Activated naive CD4-positive, alpha-beta T cell treated with anti-CD3 and anti-CD28 coated beads, Interleukin-2, amount 50 U/mL, for 16 hours (primary cell): ENCODE measurements at places on chromosomes 13 and 19.
A peak's percentile ranks its signal among the peaks of the same experiment; 100 is the strongest.

DNA sequence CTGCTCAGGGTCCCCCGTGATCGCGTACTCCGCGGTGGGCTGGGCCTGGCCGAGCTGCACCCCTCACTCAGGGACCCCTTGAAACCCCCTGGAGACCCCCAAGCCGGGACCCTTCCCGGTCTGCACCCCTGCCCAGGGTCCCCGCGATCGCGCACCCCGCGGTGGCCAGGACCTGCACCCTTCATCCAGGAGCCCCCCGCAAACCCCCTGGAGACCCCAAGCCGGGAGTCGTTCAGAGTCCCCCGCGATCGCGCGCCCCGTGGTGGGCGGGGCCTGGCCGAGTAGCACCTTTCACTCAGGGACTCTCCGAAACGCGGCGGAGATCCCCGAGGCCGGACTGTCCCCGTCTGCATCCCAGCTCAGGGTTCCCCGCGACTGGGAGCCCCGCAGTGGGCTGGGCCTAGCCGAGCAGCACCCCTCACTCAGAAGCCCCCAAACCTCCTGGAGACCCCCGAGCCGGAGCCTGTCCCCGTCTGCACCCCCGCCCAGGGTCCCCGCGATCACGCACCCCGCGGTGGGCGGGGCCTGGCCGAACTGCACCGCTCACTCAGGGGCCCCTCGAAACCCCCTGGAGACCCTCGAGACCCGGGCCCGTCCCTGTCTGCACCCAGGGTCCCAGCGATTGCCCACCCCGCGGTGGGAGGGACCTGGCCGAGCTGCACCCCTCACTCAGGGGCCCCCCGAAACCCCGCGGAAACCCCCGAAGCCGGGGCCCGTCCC is 748 bp downstream of the LMNB2 start:
- peak; percentile 49 for DNase-seq

GRCh38 chr13:76677043-76677442 is 209.2 kb downstream of the KCTD12 start:
- DNase-seq: no peak

DNA sequence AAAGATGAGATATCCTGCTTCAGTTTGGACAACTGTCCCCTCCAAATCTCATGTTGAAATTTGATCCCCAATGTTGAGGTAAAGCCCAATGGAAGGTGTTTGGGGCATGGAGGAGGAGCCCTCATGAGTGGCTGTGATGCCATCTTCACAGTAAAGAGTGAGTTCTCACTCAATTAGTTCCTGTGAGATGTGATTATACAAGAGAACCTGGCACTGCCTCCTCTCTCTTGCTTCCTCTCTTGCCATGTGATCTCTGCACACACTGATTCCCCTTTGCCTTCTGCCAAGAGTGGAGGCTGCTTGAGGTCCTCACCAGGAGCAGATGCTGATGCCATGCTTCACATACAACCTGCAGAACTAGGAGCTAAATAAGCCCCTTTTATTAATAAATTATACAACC is 86.9 kb downstream of the HSPH1 start:
- DNase-seq: no peak

GRCh38 chr13:90719461-90719860 is 628.0 kb upstream of the MIR17HG start:
- no peak for DNase-seq

GRCh38 chr19:50644315-50644915 is 4.7 kb upstream of the SYT3 start:
- DNase-seq: no peak

DNA sequence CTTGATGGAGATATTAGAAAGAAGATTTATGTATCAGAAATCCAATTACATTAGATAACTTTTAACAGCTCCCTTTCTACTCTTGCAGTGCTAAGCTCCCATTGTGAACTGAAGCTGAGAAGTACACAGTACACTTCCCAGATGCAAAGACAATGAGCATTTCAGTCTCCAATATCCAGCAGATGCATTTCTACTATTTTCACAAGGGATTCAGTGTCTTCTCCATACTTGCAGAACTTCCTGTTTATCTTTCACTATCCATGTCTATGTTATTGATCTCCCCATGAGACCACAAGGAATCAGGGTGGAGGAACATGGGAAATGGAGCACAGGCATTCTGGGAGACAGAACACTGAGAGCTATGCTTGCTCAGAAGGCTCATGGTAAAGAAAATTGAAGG is 207.5 kb downstream of the ENOX1 start:
- DNase-seq: no peak

DNA sequence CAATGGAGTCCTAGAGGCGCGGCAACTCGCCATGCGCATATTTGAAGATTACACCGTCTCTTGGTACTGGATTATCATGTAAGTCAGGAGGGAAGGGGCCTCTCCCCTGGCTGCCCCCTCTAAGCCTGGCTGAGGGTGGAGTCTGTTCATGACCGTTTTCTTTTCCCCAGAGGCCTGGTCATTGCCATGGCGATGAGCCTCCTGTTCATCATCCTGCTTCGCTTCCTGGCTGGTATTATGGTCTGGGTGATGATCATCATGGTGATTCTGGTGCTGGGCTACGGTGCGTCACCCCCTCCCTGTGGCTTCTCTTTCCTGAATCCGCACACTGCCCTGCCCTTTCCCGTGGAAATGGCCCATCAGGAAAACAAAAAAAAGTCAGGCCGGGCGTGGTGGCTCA is 6.5 kb downstream of the SLC44A2 start:
- DNase-seq: no peak

DNA sequence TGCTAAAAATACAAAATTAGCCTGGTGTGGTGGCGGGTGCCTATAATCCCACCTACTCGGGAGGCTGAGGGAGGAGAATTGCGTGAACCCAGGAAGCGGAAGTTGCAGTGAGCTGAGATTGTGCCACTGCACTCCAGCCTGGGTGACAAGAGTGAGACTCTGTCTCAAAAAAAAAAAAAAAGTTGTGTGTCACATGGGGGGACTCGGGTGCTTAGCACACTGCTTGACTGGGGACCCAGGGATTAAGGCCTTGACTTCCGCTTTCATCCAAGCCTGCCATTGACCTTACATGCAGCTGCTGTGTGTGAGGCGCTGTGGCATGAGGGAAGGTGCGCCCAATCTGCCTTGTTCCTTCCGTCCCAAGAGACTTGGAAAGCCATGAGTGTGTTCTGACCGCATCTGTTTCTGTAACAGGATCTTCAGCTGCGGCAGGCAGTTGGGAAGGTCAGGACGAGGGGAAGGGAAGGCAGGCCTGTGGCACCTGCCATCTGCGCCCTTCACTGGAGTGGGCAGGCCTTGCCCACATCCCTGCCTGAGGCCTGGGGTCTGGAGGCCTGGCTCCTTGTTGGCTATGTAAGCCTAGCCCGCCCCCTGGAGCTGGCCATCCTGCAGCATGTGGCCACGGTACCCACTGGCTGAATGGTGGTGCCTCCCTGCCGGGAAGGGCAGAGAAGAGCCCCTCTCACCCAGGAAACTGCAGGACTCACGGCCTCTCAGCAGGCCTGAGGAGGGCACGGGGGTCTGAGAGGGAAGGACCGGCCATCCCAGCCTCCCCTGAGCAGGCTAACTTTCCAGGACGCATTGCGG is 23.0 kb downstream of the PPP1R37 start:
- DNase-seq: no peak

DNA sequence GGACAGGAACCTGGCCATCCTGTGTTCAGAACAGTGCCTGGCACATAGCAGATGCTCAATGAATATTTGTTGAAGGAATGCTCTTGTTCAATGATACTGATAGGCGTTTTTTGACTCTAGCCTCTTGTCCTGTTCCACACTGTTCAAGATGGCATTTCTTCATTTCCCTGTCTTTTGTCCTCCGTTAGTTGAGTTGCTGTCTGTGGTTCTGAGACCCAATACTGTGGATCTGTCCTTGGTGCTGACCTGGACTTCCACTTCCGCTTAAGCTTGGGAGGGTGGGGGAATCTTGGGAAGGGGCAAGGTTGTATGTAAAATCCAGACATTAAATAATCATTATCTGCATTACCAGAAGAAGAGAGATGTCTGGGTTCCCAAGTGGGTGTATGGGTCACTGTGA is 8.3 kb upstream of the KCNN4 start:
- DNase-seq: no peak

- no peak for DNase-seq
Observed at GRCh38 chr19:33304371-33304759, 2.0 kb upstream of the CEBPA start.

DNA sequence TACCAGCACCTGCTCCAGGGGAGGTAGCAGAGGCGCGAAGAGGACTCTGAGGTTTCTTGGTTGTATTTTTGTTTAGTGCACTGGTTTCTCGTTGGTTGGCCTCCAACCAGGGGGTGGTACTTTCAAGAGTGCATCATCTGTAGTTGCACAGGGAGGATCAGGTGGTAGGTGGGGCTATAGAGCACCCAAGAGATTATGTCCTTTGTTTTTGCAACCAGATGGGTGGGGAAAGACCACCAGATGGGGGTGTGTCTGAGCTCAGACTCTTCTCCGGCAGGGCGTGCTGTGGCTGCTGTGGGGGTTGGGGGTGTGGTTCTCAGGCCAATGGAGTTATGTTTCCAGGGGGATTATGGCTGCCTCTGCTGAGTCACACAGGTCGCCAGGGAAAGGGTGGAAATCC is 254.4 kb upstream of the KLF12 start:
- DNase-seq: no peak

GRCh38 chr13:108920137-108920536 is 290.7 kb downstream of the MYO16 start:
- DNase-seq: no peak

DNA sequence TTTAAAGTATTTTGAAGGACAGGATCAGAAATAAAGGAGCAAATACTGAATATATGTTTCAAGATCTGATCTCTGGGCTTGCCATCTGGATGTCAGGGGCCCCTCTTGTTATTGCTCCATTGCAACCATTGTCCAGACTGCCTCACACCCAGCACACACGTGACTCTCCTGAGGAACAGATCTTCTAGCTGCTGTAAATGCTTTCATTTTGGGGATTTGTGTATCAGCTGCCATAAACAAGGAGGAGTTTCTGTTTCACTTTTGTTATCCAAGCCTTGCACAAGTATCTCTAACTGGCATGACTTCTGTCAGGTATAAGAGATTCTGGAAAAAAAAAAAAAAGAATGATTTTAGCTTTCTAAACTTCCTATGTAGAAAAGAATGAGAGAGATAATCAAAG is 1624.1 kb upstream of the PRR20A start:
- no peak for DNase-seq

- no peak for DNase-seq
Observed at GRCh38 chr13:34070006-34070405, 252.1 kb downstream of the RFC3 start.

- no peak for DNase-seq
Observed at GRCh38 chr13:109113427-109113826, 484.0 kb downstream of the MYO16 start.

- DNase-seq: peak; percentile 22
Observed at GRCh38 chr13:40668335-40668734, 1.9 kb upstream of the FOXO1 start.

DNA sequence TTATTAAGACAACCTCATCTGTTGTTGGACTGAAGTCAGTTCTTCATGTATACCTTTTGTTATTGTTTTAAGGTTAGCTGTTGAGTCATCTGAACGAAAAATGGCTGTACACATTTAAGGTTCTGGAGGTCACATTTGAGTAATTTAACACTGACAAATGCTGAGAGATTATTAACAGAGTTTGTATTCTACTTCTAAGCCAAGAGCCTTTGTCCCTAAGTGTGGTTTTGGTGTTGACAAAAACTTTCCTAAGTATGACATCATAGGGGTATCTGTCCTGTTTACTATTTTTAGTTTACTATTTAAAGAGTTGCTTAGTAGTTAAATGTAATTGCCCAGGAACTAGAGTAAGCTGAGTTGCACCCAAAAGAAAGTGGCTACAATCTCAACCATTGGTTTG is 71.9 kb downstream of the CDK8 start:
- no peak for DNase-seq

DNA sequence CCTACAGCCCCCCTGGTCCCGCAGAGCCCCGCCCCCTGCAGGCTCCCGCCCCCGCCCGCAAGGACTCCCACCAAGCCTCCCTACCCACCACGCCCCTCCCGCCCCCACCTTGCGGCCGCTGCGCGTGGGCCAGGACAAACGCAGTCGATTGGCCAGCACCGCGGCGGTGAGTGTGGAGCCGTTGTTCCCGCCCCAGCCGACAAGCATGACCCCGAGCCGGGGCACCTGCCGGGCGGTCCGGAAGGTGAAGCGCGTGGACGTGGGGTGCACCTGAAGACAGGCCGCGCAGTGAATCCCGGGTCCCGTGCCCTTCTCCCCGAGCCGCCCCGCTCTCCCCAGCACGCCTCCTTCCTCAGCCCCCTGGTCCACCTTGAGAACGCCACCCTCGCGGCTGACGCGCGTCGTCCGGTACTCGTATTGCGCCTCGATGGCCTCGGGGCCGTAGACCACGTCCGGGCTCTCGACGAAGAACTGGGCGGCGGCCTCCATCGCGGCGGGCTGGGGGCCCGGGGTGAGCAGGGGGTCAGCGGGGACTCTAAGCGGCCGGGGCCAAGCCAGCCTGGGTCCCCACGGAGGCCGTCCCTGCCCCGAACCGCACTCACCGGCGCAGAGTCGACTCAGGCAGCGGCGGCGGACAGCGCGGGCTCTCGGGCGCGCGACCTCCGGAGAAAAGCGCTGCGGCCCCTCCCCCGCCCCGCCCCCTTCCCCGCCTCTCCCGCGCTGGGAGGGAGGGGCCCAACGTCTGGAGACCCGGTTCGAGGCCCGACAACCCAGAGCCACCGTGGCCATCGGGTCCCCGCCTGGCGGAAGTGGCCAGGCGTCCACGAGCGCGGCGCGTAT is at the start of gene ISYNA1:
TSS of gene ISYNA1 (minus strand) at position 643 of the 840 bp plus-strand sequence. CDS start at position 489, 154 bp downstream.
- DNase-seq: peak; percentile 58

- DNase-seq: no peak
Observed at GRCh38 chr13:112990783-112991182, 21.8 kb downstream of the MCF2L start.

DNA sequence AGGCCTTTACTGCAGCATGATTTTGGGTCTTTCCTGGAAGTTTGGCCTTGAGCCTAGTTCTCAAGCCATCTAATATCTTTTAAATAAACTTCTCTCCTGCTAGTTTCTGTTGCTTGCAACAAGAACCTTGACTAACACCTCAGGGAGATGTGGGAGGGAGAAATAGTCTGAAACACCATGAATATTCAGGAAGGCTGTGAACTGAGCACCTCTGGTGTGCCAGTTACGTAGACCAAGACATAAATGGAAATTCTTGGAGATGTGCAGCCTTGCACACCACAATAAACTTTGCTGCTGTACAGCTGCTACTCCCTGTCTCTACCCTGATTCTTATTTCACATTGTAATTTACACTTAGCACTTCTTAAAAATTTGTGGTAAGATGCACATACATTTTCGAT is 86.9 kb upstream of the SPATA13 start:
- DNase-seq: no peak

DNA sequence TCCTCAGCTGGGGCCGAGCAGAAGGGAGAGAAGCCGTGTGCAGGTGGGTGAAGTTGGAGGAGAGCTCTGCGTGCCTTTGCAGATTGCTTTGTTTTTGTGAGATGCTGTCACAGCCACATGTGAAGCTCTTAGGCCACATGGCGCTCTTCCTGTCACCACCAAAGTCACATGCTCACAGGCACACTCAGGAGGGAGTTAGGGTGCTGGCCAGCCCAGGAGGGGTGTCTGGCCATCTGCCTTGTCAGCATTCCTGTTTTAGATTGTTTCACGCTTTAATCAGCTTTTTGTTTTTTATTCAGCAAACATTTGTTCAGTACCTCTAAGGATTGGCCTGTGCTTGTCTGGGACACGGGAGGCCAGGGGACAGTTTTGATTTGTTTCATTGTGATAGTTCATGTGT is 21.9 kb downstream of the GPATCH1 start:
- no peak for DNase-seq
